ENCODE measurements at places on chromosomes 5 and 9.

DNA sequence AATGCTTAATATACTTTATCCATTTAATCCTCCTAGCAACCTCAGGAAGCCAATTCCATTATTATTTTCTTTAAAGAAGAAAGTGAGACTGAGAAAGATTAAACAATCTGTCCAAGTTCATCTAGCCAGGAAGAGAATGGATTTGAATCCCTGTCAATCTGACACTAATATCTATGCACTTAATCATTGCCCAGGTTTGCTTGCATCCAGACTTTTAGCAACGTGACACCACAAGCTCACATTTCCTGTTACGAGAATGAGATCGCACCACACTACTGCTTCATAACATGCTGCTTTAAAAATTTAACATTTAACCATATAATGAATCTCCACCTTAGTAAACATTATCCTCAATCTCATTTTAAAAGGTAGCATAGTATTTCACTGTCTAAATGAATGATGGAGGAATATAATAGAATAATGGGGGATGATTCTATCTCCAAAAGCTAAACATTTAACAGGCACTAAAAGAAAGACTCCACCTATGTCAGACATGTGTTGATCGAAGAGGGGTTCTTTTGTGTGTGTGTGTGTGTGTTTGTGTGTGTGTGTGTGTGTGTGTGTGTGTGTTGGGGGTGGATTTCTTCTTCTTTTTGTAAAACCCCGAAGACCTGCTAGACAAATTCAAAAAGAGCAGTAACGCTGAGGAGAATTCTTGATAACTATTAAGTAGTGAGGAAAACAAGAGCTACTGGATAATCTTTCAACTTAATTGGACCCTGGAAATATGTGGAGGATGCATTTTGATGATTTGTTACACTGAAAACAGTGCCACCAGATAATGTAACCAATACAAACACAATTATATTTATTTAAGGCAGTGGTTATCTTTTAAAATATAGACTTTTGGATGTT, 138.7 kb upstream of the NR3C1 start:
- DNase-seq = no peak

DNA sequence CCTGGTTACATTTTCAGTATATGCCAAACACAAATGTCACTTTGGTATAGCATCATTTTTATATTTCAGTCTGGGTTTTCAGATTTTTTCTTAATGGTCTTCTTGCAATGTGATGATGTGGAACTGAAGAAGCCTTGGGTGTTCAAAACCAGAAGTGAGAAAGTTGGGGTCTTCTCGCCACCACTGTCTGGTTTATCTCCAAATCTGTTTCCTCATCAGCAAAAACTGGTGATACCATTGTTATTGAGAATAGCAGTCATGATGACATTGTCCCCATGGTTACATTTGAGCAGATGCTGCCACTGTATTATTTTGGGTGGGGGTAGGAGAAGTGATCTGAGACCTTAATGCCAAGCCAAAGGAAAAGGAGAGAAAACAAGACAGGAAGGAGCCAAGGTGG, 85.9 kb upstream of the MAP3K1 start:
- DNase-seq = no peak

DNA sequence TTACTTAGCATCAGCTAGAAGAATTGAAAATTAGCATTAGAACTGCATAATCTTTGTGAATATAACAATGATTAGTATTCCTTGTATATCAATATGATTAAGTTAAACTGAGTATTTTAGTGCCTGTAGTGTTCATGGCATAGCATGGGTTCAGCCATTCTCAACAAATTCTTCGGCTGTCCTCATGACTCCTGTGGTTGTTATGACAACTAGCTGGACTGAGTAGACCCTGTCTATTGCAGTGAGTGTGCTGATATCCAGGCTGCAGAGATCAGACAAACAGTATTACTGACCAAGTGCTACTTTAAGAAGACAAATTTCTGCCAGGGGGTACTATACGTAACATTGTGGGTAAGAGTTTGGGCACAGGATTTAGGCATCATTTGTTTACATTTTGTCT, 125.9 kb downstream of the NUDT12 start:
- DNase-seq = no peak

DNA sequence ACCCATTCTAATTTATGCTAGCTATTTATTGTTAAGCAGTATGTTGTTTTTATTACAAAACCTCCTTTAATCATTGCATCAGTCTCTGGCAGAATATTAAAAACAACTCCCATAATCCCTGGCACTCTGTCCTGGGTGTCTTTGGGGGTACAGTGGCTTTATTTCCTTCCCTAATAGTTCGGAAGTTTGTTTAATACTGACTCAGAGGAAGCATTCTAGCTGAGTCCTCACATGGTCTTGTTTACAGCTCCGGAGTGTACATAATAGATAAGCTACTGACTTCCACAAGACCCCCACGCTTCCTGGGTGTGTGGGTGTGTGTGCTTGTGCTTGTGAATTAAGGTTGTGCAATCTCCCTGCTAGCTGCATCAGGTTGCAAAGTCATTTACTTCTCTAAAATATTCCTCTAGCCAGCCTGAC, 149.8 kb upstream of the CDKN2B start:
- no peak for DNase-seq

DNA sequence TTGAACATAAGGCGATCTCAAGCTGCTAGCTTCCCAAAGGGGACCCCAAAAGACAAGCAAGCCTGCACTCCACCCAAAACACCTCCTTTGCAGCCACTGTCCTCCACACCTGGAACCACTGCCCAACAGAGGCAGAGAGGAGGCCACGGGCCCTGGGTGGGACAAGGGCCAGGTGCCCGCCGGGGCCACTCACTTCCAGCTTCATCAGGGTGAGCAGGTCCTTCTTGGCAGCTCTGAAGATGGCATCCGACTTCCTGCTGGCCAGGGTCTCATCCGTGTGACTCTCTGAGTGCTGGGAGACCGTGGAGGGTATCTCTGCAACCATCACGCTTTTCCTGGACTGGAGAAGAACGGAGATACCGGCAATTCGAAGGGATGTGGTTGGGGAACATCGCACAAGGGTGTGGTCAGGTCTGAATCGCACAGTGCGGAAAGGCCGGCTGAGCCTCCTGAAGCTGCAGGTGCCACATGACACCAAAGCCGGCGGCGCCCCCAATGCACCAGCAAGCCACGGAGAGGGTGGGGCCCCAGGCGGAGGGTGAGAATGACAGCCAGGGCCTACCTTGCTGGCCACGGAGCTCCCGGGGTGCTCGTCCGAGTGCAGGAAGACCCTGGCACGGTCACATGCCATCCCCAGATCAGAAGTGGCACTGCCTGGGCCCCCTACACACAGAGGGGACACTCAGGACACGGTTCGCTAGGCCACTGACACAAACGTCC, 44.6 kb downstream of the PNPLA7 start:
- no peak for DNase-seq

- no peak for DNase-seq
Observed at GRCh38 chr5:144731786-144732185, 561.1 kb downstream of the KCTD16 start.

DNA sequence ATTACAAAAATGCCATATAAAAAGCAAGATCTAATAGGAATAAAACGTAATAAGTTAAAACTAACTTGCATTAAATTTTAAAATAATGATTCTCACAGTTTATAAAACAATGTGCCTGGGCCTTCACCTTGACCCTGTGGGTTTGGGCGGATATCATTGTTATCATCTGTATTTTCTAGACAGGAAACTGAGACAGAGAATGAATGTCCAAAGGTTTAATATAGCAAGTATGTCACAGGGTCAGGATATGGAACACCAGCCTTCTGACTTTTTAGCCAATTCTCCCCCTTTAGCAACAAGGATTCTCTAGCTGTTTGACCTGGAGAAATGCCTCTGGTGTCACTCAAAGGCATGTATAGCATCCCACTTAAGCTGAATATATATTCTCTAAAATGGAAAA, 67.2 kb downstream of the ITGA1 start:
- DNase-seq = no peak

GRCh38 chr9:93648181-93648580, 71.8 kb downstream of the PHF2 start:
- no peak for DNase-seq

DNA sequence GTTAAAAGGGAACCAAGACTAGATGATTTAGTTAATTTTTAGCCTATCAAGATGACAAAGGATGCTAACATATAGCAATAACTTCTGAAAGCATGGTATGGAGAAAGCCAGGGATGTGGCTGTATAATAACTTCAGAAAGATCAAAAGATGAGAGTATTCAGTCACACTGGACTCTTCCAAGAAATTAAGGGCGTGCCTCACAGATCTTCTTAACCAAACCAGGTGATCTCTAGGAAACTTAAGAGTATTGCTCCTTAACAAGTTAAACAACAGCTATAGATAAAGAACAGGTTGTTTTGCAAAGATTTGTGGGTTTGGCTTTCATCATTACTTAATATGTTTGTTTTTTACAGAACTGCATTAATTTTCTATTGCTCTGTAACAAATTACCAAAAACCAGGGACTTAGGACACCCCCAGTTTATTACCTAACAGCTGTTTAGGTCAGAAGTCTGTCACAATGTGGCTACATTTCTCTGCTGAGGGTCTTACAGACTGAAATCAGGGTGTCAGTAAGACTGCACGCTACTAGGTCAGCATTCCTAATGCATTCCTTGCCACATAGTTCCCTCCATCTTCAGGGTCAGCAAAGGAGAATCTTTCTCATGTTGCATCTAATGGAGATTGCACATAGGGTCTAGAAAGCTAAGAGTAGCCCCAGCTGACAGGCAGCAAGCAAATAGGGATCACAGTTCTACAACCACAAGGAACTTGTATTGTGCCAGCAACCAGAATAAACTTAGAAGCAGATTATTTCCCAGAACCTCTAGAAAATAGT, 113.8 kb downstream of the WDR70 start:
- DNase-seq = no peak

DNA sequence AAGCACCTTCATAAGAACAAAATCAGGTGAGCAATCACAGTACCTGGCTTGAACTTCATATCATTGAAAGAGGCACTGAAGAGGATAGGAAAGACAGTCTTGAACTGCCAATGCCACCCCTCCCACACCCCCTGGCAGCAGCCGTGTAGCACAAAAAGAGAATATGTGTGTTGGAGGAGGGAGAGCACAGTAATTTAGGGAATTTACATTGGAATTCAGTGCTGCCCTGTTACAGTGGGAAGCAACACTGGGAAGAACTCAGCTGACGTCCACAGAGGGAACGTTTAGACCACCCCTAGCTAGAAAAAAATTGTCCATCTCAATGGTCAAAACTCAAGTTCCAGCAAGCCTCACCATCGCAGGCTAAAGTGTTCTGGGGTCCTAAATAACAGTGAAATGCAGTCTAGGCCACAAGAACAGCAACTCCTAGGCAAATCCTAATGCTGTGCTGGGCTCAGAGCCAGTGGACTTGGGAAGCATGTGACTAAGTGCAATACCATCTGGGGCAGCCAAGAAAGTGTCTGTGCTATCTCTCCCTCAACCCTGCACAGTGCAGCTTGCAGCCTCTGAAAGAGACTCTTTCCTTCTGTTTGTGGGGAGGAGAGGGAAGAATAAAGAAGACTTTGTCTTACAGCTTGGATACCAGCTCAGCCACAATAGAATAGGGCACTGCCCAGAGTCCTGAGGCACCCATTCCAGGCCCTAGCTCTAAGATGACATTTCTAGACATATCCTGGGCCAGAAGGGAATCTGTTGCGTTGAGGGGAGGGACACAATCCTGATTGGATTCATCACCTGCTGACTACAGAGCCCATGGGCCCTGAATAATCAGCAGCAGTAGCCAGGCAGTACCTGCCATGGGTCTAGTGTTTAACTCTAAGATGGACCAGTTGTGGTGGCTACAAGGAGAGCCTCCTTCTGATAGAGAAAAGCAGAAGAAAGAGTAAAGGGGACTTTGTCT, 62.1 kb upstream of the VLDLR start:
- no peak for DNase-seq

All from activated CD4-positive, alpha-beta T cell treated with anti-CD3 and anti-CD28 coated beads, Interleukin-2, amount 50 U/mL, for 1 hour (primary cell).